Fibroblast of skin of back (primary cell): ENCODE measurements at places on chromosomes 13 and 19.

DNA sequence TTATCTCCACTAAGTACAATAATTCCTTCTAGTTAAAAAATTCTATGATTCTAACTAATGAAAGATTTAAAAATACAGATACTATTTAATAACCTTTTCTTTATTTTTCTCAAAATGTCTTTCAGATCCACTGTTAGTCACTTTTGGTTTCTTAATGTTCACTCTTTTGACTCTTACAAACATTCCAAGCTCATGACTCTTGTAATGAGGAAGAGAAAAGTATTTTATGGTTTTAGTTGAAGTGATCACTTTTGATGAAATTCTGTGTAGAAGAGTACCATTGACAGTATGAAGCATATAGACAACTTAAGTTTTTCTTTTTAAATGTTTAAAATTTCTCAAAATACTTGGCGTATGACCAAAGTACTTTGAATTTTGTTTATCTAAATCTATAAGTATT lies 27.8 kb downstream of the COG3 start:
- peak; percentile 80 for DNase-seq

- peak; percentile 6 for DNase-seq
These were observed 62.8 kb downstream of the RGCC start for GRCh38 chr13:41520016-41520659.

DNA sequence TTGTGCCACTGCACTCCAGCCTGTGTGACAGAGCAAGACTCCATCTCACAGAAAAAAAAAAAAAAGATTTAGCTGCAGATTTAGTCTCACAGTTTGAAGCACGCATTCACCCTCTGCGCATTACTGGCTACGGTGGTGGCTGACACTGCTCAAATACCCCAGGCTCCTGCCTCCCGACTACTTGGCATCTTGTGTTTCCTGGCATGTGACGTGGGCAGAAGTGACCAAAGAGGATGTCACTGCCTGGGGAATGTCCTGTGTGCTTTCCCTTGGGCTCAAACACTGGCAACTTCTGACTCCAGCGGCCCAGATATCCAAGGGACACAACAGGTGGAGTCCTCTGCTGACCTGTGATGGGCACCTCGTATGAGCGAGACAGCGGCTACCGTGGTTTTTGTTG lies 24.7 kb upstream of the EIF3G start:
- no peak for DNase-seq

DNA sequence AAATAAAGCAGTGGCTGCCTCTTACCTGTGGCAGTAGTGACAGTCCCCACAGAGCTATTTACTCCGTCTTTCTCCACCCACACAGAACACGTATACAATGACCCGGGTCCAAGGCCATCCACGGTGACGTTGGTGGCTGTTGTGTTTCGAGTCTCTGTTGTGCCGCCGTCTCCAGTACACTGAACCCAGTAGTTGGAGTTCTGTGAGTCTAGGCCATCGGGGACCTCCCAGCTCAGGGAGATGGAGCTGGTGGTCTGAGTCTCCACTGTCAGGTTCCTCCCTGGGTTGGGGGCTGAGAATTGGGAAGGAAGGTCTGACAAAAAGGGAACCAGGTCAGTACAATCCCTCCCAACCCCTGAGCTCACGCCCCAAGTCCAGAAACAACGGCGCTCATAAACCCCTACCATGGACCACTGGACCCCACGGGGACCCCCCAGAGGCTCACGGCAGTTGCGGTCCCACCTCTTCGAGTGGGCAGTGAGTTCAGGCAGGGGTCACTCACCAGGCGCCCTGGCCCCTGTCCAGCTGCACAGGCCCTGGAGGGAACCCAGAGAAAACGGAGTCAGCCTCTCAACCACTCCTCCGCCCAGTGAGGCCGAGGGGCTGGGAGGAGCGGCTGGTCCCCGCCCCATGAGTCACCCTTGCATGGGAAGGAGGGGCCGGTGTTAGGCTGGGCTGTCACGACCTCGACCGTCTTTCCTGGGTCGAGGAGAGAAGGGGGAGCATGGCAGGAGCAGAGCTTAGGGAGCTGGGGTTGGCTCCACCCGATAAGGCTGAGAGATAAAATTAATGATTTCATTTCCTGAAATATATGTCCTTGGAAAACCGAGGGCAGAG lies 2.4 kb downstream of the PTPRH start:
- peak; percentile 93 for DNase-seq

DNA sequence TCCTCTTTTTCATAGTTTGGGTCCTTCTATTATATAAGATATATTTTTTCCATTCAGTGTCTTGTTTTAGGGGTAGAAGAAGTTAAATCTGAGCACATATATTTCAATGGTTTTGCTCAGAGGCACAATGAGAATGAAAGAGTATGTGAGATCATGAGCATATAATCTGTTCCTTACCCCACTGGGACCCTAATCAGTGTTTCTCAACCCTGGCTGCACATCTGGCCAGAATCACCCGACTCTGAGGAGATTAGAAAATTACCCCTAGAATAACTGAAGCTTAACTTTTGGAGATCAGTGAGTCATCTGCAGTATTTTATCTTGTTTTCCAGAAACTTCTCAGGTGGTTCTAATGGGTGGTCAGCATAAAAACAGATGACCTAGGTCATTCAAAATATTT lies 782 bp downstream of the CYSLTR2 start:
- no peak for DNase-seq

GRCh38 chr13:54980651-54981050 lies 1952.0 kb downstream of the OLFM4 start:
- DNase-seq: no peak

DNA sequence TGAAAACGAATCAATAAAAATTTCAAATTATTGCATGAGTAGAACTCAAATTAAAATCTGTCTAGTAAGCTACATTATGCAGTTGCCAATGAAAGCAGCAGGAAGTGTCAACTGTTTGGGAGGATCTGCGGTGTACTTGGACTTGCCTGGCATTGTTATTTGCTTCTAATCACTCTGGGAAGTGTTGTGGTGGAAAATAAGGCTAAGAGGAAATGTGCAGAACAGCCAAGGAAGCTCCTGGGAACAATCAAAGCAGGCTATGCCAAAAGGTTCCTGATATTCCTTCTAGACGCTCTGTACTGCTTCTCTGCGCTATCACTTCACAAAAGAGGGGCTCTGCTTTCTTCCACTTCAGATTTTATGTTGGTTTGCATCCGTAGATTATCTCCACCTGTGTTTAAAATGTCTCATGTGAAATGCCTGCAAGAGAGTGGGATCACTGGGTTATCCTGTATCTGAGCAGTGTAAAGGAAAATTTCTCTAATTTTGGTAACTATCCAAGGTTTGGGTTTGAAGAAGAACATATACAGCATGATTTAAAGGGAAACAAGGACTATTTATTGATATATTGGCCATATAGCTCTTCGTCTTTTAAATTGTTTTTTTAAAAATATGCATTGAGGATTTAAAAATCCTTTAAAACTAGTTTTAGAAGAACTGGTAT lies 182.7 kb upstream of the CSNK1A1L start:
- DNase-seq: no peak

GRCh38 chr19:39224910-39225309 lies 19.9 kb downstream of the IFNL3 start:
- DNase-seq: no peak

DNA sequence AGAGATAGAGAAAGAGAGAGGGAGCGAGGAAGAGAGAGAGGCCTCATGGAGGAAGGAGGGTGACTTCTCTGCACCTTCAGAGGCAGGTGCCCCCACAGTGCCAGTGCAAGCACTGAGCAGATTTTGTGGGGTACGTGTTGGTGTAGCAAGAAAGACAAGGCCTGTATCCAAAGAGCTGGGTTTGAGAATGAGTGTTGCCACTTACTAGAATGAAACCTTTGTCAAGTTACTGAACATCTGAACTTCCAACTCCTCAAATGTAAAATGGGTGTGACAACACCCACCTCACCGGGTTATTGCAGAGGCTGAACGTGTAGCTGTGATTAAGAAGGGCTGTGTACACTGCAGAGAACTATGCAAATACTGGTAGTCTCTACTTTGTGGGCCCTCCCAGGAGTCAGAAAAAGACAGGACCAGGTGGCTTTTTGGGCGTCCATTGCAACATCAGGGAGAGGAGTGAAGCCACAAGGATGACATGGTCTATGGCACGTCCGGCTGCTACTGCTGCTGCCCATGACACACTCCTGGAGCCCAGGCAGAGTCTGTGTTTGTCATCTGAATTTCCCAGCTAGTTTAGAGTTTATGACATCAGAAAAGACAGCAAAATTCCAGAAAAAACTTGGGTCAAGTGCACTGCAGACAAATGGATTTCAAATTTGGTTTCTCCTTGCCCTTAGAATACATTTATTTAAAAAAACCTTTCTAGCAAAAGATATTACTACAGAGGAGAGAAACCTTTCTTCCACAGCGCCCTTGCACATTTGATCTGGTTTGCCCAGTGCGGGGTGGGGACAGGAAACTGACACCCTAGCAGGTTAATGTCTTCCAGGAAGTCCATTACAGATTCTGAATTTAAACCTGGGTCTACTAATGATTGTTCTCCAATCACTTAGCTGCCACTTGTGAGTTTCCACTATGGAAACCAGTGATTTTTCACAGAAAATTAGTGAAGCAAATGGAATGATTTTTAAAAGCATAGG lies 54.0 kb upstream of the ATP12A start:
- DNase-seq: no peak

GRCh38 chr13:97319113-97319720 lies 97.1 kb downstream of the MBNL2 start:
- DNase-seq: no peak

DNA sequence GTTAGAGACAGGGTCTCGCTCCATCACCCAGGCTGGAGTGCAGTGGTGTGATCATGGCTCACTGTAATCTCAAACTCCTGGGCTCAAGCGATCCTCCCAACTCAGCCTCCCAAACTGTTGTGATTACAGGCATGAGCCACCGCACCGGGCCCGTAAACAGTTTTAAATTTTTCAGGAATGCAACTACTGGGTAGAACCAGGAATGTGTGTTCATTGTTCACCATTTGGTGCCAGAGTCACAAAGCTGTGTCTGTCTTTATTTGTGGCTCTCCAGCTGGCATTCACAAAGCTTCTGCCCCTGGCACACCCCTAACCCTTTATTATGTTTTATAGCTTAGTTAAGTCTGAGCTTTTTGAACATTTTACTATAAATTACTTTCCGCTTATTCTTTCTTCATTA lies 19.8 kb upstream of the ACP7 start:
- peak; percentile 23 for DNase-seq
